ENCODE measurements at places on chromosomes 3 and 15.

- no peak for DNase-seq
Observed at GRCh38 chr3:27545061-27545460, 60.9 kb upstream of the SLC4A7 start.

- DNase-seq = no peak
Observed at GRCh38 chr15:46682969-46683791, 1034.1 kb upstream of the SEMA6D start.

- DNase-seq = no peak
Observed at GRCh38 chr3:191253089-191253799, 54.2 kb downstream of the OSTN start.

- no peak for DNase-seq
Observed at GRCh38 chr3:45227071-45227820, 1.2 kb upstream of the TMEM158 start.

- DNase-seq = no peak
Observed at GRCh38 chr3:129282727-129283327, 4.2 kb downstream of the HMCES start.

DNA sequence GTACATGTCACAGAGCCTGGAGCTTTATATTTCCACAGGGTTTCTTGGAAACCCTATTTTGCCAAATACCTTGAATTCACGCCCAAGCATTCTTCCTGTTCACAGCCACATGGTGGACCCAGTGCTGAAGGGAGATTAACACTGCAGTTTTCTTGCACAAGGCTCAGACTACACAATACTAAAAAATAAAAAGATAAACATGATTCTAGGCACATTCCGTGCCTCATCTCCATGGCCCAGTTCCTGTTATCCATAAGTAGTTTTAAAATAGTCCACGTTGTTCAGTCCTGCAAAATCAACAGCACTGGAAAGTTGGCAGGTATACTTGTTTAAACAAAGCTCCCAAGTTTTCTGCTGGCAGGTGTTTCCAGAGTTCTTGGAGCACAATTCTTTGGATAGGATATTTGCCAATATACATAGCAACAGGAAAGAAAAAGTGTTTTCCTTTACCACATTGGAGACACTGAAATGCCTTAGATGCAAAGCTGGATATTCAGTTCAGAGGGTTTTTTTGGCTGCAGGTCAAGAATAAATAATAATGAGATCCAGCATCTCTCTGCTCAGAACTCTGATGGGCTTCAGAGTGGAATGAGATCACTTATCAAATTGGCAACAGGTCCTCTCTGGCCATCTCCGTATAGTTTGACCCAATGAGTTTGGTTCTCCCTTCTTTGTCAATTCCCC, 88.1 kb upstream of the TGFBR2 start:
- DNase-seq = no peak

GRCh38 chr15:97963779-97964178, 3.3 kb downstream of the ARRDC4 start:
- DNase-seq = no peak

- no peak for DNase-seq
Observed at GRCh38 chr3:42035816-42036482, 55.2 kb upstream of the TRAK1 start.

DNA sequence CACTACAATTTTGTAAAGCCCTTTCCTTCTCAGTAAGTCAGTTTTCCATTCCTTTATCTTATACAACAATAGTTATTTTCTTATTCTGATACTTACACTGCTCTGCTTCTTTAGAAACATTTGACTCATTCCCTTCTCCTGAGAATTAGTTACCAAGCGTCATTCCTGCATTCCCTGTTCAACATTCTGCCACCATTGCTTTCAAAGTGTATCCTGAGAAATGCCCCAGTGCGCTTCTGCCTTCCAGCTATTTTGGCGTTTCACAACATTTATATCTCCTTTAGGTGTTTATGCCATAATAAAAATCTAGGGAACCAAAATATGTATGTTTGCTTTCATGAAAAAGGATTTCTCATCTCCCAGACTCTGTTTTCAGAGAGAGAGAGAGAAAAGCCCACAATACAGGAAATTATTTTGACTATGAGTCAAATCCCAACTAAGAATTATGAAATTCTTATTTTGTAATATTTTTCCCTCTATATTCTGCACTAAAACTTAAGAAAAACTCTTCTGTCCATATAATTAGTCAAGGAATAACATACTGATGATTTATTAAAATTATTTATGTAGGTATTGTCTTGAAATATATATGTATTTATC, 118.2 kb upstream of the RAP2B start:
- no peak for DNase-seq

DNA sequence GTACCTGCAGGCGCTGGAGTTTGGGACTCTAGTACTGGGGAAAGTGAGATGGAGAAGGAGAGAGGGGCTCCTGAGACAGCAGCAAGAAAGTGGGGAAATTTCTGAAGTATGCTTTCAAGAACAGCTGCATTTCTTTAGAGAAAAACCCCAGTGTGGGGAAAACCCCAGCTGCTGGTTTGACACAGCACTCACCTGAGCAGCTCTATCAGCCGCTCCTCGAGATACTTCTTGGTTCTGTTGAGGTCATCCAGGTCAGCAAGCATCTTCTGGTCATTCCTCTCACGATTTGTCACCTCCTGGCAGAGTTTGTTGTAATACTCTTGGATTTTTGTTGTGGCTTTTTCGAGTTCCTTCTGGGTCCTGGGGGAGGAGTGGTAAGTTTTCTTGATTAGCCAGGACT, 18.8 kb downstream of the CXCR6 start:
- no peak for DNase-seq

DNA sequence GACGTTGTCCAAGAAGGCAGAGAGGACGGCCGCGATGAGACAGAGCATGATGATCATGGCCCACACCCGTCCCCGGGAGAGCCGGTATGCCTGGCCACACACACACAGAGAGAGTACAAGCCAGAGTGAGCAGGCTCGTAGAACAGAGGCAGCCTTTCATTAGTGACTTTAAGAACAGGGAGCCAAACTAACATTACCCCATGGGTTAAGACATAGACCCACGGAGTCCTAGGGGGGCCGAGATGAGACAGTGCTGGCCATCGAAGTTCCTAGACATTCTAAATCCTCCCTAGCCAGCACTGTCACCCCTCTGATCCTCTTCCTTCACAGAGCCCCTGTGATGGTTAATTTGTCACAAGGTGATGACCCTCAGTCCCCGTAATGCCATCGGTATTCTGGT, 114.0 kb downstream of the OCA2 start:
- DNase-seq = no peak

DNA sequence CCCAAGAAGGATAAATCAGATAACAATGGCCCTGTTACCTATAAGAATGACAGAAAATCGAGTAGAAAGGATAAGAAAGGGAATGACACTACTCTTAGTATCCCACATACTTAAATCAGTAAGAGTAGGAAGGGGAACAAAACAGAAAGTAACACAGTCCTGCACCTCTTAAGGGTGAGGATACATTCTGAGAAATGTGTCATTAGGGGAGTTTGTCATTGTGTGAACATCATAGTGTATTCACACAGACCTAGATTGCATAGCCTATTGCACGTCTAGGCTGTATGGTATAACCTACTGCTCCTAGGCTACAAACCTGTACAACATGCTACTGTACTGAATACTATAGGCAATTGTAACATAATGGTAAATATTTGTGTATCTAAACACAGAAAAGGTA, 142.6 kb downstream of the PLCH1 start:
- DNase-seq = no peak

DNA sequence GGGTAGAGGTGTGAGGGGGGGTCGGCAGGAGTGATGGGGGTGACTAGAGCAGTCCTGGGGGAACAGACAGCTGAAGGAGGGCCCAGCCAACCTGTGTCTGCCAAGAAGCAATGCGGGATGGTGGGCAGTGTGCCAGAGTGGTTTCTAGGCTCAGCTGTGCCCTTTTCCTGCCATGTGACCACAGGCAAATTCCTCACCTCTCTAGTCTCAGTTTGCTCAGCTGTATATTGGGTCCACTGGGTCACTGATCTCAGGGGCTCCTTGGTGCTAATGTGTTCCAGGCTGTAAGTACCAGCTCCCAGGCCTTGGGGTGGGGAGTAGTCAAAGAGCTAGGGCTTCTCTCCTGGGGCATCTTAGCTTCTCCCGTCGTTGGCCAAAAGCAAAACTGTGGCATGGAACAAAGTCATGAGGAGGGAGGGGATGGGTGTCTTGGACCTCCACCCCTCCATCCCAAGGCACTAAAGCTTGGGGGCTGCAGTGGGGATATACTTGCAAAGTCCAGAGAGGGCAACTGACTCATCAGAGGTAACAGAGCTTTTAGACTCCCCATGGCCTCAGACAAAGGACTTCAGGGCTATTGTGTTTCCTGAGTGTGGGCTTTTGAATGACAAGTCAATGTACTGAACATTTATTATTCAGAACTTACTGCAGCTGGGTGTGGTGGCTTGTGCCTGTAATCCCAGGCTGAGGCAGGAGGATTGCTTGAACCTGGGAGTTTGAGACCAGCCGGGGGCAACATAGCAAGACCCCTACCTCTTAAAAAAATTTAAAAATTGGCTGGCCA, 20.9 kb downstream of the SMAD6 start:
- DNase-seq = no peak

- no peak for DNase-seq
Observed at GRCh38 chr3:50687127-50687751, 12.5 kb downstream of the DOCK3 start.

DNA sequence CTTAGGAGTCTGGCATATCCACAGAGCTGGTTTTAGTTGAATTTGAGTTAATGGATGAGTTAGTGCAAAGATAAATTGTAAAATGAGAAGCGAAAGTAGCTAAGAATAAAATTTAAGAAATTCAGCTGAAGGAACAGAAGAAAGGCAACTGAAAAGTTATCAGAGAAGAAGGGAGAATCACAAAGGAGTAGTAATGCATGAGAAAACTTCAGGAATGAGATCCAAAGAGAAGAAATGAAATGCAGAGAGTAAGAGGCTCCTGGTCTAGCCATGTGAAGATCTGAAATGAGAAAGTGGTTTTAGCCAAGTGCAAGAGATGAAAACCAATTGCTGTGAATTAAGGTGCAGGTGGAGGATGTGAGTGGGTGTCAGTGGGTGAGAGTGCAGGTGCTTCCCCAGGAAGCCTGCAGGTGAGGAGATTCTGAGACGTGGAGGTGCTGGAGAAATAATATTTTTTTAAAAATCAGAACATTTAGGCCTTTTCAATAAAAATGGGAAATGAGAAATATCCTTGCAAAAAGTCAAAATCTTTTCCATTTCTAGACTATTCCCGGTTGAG, 18.5 kb downstream of the KBTBD8 start:
- no peak for DNase-seq

GRCh38 chr15:99452728-99453636, 112.8 kb upstream of the MEF2A start:
- DNase-seq = peak; percentile 35

GRCh38 chr3:52528586-52529375, 4.9 kb downstream of the NT5DC2 start:
- no peak for DNase-seq

- DNase-seq = no peak
Observed at GRCh38 chr3:143236226-143236964, 116.8 kb downstream of the CHST2 start.

- no peak for DNase-seq
Observed at GRCh38 chr15:46177219-46177618, 542.4 kb downstream of the SQOR start.

GRCh38 chr3:170790647-170791046, 79.3 kb downstream of the RPL22L1 start:
- DNase-seq = no peak

GRCh38 chr3:178084938-178085816, 451.1 kb upstream of the KCNMB2 start:
- DNase-seq = peak; percentile 74

DNA sequence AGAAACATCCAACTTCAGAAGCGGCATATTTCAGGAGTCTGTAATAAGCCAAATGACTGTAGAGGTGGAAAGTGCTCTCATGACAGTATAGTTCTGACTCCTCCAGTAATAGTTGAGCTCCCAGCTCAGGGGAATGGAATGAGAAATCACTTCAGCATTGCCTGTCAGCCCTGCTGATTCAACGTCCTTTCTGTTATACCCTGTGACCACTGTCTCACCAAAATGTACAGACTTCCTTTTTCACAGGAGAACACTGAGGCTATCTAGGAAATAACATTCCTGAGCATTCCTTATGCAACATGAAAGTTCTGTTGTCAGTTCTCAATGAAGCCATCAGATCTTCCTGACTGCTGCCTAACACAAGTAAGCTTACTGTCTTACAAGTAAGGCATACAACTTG, 284.5 kb upstream of the MME start:
- DNase-seq = no peak

DNA sequence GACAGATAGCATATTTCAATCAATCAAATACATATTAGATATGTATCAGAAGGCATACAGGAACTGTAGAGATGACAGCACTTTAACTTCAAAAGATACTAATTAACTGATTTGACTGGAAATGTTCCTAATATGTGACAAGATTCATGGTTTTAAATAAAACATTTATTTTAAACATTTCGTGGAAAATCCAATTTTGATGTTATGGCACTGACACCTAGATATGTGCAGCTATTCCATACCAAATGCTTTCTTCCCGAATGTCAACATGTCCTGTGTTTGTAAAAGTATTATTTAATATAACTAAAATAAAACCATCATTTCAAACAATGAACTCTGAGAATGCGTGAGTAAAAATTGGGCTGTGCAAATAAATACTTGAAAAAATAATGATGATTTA, 1209.3 kb downstream of the NSUN3 start:
- DNase-seq = no peak

GRCh38 chr3:105233010-105233409, 133.7 kb upstream of the ALCAM start:
- DNase-seq = no peak

- no peak for DNase-seq
Observed at GRCh38 chr3:196639483-196640296, at the start of gene NRROS. TSS of gene NRROS (plus strand) at chr3:196639694. CDS start at chr3:196654540, 14,846 bp downstream.

DNA sequence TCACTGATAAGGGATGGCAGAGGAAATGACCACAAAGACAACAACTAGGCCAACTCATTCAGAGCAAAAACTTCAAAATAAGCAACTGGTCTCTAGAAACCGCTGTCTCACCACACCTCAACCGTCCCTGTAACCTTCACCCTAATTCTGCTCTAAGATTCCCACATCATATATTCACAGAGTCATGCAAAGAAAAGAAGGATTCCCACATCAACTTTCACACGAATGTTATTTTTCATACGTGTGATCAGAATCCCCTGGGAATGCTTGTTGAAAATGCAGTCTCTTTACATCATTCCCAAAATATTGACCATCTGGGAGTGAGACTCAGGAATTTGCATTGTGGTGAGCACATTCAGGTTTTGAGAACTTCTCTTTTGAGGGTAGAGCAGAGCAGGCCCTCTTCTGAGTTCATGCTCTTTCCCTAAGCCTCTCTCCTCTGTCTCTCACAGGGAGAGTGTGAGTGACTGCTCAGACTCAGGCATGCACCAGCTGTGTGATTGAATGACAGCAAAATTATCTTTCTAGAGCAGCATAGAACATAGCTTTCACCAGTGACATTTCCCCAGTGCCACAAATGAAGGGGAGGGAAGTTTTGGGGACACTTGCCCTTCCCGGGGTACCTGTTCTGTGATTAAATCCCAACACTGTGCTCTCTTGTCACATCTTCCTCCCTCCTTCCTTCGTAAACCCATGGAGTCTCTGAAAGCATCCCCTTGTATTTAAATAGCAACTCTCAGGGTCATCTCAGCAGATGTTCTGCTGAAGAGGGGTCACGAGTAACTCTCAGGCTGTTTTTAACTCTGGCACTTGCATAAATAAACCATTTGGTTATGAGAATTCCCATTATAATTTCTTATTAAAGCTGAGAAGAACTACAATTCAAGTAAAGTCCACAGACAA, 170.9 kb downstream of the PLCL2 start:
- DNase-seq = no peak

All from substantia nigra (tissue), 51 donors.